Adipocyte (in vitro differentiated cells): ENCODE measurements at places on chromosomes 6 and 20.

DNA sequence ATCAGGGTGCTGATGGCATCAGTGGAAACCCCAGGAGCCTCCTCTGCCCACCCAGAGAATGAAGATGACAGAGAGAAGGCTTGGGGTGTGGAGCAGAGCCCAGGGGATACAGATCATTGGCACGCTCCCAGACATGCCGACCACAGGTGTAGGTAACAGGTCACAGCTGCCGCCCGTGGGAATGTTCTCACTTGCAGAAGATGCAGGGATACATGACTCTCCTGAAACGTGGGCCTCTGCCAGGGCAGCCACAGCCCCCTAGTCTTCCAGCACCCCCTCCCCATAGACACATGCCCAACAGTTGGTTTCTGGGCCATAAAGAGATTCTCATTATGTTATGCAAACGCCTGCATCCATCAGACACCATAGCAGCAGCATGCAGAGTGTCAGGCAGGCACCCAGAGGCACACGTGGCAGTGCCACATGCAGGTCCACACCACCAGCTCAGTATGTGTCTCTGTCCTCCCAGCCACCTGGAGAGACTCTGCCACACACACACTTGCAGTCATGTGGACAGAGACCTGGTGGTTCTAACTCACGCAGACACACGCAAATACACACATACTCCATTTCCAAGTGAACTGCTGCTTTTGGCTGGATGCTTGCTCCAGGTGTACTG is 45.5 kb downstream of the LRFN2 start:
- DNase-seq = no peak

DNA sequence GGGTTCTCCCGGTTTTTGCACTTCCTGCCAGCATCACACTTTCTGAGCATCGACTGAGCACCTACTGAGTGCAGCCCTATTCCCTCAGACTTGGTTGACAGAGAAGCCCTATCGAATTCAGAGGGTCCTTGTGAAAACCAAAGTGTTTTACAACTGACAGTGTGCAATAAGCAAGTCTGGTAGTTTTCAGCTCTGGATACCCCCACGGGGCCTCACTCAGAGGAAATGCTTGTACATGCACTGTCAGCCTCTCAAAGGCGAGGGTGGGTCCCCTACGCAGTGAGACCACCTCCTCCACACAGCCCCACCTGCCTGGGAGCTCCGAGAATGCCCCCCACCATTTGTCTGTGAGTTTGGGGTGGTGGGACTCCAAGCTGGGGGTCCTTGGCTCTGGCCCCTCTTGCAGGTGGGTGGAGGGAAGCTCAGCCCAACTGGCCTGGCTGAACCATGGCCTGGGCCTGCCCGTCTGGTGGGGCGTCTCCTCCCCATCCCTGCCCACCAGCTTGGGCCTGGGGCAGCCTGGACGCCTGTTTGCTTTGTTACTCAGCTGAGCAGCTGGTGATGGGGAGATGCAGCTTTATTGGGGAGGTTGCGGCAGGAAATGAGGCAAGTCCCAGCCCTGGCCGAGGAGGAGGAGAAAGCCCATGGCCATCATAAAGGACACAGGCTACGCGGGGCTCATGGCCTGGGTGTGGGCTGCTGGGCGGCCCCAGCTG is 1.7 kb downstream of the SPDEF start:
- no peak for DNase-seq

DNA sequence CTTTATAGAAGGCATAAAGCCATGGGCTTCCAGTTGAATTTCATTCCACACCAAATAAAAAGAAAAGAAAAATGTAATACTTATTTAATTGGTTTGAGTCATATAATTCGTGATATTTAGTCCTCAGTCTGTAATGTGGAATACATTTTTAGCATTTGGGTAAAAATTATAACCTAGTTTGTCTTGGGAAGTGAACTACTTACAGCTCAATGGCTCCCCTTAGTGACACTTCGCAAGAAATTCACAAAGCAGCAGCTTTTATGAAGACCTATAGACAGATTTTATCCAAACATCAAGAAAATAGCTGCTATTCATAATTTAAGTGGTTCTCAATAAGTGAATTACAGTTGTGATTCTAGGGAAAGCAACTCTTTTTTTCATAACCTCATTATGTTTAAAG is 72.1 kb downstream of the RSPO3 start:
- DNase-seq = peak; percentile 82

DNA sequence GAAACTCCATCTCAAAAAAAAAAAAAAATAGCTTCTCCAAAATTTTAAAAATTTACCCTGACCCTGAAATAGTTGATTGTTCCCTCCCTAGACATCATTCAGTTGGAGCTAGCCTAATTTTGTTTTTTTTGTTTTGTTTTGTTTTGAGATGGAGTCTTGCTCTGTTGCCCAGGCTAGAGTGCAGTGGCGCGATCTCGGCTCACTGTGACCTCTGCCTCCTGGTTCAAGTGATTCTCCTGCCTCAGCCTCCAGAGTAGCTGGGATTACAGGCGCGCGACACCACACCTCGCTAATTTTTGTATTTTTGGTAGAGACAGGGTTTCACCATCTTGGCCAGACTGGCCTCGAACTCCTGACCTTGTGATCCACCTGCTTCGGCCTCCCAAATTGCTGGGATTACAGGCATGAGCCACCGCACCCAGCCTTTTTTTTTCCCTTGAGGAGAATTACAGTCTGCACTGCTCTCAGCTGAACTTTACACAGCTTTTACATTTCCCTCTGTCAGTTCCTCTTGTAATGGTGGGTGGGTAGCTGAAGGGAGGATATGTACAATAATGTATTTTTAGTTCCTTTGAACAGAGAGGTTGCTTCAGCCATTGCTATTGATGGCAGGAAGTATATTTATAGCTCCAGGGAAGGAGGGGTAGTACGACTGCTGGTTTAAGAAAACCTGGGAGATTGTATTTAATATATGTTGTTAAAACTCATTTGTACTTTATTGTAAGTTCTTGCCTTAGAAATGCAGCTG is 27.7 kb downstream of the PTPRA start:
- no peak for DNase-seq

GRCh38 chr6:70686548-70687133 is 19.0 kb downstream of the SMAP1 start:
- DNase-seq = peak; percentile 81

DNA sequence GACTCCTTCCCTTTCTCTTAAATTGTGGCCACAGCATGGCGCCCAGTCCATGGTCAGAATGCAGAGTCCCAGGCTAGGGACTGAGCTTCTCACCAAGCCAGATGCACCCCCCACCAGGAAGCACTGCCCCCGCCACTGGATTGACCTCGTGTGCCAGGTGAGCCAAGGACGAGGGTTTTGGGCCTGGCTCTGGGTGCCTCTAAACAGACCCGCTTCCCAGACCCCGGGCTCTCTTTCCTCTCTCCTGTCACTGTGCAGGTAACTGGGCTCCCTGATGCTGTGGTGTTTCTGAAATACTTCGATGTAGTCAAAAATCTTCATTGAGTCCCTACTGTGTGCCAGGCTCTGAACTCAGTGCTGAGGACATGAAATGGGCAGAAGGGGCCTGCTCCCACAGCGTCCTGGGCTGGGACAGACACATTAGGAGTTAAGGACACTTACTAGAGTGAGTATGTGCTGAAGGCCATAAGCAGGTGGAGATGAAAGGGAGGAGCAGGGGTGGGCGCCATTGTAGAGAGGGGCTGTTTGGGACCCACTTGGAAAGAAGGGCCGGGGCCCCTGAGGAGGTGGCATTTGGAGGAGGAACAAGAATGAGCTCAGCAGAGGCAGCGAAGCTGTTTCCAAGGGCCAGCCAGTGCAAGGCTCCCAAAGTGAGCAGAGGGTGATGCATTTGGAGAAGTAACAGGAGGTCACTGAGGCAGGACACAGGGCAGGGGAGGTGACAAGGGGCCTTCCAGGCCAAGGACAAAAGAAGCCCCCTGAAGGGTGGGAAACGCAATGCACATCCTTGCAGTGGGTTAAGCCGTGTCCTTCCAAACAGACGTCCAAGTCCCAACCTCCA is 217.1 kb downstream of the ANKRD60 start:
- DNase-seq = no peak

DNA sequence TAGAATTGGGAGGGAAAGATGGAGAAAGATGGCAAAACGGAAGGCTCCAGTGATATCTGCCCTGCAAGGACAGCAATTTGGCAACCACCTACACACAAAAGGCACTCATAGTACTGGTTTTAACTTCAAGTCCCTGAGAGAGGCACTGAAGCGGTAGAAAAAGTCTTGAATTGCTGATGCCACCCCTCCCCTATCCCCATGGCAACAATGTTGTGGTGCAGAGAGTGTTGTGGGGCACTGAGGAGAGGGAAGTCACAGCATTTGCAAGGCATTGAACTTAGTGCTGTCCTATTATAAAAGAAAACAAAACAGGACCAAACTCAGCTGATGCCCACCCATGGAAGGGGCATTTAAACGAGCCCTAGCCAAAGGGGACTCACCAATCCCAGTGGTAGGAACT is 343.7 kb downstream of the HAO1 start:
- DNase-seq = no peak

DNA sequence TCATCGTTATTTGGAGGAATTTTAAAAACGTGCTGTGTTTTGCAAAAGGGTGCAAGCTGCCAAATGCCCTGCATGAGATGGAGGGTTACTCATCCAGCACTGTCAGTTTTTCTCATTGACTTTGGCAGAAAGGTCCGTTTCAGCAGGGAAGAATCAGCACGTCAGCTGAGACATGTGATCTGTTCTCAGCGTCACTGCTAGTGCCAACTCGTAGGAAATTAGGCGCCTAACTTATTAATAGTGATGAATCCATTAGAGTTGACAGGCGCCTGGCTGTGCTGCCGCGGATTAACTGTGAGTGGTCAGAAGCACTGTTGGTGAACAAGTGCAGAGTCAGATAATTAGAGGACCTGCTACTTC is 175.5 kb upstream of the FOXQ1 start:
- no peak for DNase-seq

DNA sequence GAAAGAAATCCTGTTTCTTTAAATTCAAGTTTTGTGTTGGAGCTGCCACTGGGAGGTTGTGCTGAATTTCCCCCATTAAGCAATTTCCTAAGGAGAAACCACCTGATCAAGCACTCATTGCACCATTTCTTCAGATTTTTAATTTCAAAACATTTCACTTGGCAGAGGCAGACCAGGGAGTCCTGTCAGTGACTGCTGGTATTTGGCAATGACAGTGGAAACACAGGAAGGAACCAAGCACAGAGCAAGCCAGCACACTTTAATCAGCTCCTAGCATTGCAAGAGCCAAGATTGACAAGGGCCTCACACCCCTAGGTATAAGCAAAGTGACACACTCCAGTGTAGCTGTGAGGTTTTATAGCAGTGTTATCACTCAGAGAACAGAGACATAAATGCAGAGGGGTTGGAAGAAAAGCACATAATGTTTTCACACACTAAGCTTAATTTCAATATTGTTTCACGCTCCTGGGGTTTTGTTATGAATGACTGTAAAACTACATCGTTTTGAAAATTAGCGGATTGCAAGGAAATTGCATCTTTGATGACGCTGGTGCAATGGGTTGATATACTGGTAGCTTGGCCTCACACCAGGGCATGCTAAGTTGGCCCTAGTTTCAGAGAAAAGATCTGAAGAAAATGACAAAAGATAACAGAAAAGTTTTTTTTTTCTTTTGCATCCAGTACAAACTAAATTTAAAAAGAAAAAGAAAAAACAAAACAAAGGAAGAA is 768.4 kb downstream of the TFAP2A start:
- DNase-seq = peak; percentile 91

DNA sequence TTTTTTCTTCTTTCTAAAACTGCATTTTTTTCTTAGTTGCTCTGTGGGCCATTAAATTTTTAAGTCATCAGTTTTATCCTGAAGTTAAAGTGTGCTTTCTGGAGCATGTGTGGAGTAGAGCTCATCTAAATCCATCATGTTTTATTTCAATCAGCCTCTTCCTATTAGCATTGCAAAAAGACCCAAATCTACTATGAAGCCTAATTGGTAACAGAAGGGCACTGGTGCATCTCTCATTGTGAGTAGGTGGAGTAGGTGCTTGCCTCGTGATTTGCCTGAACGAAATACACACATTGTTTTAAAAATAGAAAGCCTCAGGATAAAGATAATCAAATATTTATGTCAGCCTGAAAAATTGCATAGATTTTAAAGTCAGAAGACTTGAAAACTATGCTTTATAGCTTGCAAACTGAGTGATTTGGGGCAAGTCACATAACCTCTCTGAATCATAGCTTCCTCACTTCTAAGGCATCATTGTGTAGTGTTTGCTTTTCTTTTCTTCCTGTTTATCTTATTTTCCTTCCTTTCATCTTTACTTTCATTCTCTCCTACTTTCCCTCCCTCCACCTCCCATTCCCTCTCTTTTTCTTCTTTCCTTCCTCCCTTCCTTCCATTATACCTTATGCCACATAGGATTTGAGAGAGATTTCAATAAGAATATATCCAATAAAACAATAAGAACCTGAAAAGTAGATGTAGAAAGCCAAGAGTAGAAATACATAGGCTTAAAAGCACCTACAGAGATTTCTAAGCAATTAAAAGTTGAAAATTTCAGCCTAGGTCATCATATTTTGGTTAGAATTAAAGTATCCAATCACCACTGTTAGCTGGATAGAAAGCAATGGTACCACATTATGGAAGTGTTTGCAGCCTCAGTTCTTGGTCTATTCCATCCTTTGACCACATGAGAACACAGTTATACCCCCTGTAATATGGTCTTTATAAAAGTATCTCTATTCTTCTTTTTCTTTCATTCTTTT is 49.6 kb upstream of the RNF146 start:
- no peak for DNase-seq

DNA sequence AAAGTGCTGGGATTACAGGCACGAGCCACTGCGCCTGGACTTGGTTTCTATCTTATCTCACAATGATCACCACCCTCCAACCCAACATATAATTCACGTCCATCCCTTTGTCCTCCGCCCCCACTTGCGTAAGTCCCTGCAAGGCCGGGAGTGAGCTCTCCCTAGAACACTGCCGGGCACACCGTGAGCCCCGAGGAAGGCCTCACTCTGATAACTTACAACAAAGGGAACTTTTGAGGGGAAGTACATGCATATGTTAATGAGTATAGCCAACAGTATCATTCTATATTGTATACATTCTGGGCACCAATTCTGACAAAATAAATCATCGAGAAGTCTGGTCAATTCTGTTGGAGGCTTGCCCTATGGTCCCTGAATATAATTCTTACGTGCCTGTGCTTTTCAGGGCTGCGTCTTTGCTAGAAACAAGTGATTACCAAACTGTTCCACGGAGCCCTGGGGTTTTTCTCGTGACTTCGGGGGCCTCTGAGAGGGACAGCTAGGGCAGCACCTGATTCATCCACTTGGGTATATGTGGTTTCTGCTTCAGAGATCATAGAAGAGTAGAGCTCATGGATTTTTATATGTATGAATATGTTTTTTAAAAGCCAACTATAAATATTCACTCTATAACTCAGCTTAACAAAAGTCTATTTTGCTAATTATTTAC is 469.8 kb upstream of the AGPAT4 start:
- DNase-seq = no peak

GRCh38 chr20:2693286-2694007 is 867 bp downstream of the EBF4 start:
- peak; percentile 69 for DNase-seq
